ENCODE measurements at places on chromosomes 2 and 18.

DNA sequence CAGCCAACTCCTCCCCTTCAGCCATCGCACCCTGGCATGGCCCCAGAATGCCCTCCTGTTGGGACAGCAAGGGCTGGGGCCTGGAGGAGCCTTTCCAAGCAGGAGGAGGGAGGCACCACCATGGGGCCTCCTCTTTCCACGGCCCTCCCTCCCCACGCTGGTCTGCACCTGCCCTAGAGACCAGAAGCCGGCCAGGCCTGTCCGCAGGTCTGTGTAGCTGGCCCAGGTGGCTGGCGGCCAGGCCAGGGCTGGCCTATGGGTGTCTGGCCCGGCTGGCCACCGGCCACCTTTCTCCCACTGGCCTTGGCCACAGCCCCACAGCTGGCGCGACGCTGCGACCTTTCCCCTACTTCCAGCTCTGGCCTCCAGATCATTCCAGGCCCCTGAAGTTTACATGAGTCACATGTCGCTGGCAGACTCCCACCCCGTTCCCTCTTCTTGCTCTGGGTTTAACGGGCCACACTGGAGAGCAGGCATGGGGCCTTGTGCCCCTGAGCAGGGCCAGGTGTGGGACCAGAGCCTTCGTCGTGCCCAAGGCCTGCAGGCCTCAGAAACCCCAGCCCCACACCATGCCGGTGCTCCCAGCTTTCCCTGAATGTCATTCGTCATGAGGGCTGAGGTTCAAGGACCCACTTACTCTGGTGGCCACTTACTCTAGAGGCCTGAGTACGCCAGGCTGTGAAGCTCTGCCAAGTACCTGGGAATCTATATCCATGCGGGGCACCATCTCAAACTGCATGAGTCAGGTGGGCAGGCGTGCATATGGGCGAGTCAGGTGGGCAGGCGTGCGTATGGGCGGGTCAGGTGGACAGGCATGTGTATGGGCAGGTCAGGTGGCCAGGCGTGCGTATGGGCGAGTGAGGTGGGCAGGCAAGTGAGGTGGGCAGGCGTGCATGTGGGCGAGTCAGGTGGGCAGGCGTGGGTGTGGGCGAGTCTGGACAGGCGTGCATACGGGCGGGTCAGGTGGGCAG, 33.3 kb upstream of the KLF11 start:
- no peak for DNase-seq

DNA sequence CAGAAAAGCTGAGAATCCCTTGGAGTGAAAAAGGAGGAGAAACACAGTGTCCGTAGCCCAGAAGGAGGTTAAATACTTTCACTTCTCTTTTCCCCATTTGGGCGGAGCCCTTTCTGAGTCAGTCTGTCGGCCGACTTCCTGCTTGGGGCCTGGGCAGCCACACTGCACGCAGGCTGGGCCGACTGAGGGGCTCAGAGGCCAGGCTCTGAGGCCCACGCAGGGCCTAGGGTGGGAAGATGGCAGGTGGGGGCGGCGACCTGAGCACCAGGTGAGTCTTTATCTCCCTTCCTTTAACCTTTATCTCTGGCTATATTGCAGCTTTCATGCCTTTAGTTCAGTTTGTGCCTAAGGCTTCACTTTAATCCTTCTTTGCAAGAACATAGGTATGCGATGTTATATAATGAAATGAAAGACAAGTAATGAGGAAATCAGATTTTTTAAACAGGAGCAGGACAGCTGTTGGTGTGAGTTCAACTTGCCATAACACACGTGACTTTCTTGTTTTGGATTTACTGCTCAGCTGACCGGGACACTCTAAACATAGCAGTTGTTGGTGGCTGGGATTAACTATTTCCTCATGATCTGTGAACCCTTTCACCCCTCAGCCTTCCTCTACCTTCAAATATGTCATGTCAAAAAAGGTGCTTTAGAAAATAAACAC, at the start of gene SP100:
SP100 (plus strand) TSS at position 141 of the 661 bp plus-strand sequence; CDS start at position 237, 96 bp downstream.
- DNase-seq: no peak

- DNase-seq: no peak
Measured at GRCh38 chr2:150486539-150487484, 655 bp downstream of the RND3 start.

GRCh38 chr2:181354626-181355025, 102.6 kb upstream of the ITGA4 start:
- peak; percentile 37 for DNase-seq

DNA sequence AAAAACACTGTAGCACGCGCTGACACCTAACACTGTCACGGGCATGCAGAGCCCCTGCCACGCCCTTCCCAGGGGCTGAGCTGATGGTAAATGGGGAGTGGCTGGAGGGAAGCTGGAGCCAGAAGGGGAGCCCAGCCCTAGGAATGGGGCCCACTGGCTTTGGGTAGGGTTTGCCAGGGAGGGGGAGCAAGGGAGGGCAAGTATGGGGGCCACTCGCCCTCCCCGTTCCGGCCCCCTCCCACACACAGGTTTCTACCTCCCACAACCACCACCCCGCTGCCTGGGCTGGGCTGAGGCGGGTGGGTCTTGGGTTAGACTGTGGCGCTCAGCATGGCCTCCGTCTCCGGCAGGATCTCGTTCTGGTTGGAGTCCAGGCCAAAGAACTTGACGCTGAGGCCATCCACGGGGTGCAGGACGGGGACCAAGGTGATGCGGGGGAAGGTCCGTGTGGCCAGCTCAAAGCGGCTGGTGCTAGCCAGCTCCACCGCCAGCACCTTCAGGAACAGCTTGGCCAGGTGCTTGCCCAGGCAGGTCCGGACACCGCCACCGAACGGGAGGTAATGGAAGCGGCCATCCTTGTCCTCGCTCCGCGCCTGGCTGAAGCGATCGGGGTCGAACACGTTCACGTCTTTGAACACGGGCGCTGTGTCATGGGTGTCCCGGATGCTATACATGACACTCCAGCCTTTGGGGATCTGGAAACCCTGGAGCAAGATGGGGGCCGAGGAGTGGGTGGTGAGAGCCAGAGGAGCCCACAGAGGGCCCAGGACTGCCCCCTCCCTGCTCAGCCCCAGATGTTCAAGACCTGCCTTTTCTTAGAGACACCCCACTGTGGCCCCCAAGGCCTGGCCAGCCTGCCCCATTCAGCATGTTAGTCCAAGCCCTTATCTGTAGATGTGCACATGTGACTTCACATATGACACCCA, 15.5 kb downstream of the CYP26B1 start:
- DNase-seq: no peak

DNA sequence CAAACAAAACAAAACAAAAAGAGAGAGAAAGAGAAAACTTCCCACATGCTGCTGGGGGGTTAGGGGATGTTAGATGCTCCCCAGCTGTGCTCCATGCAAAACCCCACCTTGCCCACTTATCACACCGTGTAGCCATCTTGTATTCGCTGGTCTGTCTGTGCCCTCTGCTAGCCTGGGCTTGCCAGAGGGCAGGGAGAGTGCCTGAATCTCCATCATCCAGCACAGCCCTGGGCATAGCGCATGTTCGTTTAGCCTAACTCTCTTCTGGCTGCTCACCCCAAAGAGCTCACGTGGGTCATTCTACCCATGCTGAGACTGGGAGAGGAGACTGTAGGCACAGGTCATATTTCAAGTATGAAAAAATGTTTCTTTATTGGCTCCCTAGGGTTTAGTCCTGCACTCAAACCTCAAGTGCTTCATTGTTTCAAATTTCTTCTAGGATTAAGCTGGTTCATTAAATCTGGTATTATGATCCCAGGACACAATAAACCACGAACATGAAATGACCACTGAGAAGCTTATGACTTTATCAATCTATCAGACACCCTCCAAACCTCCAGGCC, 100.5 kb downstream of the KCNF1 start:
- DNase-seq: no peak

DNA sequence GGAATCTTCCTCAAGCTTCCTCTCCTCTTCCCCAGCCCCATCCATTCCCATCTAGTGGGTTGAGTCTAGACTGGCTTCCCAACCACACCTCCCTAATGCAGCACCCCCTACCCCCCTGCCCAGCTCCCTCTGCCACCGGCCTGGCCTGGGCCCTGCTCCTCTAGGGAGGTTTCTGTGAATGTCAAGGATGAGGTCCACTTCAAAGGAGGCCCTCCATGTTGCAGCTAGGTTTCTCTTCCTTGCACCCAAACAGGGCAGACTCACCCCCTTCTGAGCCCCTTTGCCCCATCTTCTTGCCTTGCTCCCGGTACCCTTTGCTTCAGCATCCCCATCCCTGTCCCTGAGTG, 18.3 kb downstream of the EMX1 start:
- DNase-seq: no peak

- DNase-seq: no peak
Measured at GRCh38 chr2:9996321-9996720, 44.8 kb downstream of the GRHL1 start.

GRCh38 chr2:236177604-236177966, 9.4 kb upstream of the GBX2 start:
- no peak for DNase-seq

- peak; percentile 52 for DNase-seq
Measured at GRCh38 chr2:46812361-46813019, 103.1 kb downstream of the MCFD2 start.

GRCh38 chr2:189536830-189537229, 43.8 kb downstream of the SLC40A1 start:
- no peak for DNase-seq

GRCh38 chr18:43570593-43570992, 293.3 kb upstream of the SYT4 start:
- DNase-seq: no peak

GRCh38 chr2:109143214-109144187, 14.5 kb downstream of the SH3RF3 start:
- no peak for DNase-seq

DNA sequence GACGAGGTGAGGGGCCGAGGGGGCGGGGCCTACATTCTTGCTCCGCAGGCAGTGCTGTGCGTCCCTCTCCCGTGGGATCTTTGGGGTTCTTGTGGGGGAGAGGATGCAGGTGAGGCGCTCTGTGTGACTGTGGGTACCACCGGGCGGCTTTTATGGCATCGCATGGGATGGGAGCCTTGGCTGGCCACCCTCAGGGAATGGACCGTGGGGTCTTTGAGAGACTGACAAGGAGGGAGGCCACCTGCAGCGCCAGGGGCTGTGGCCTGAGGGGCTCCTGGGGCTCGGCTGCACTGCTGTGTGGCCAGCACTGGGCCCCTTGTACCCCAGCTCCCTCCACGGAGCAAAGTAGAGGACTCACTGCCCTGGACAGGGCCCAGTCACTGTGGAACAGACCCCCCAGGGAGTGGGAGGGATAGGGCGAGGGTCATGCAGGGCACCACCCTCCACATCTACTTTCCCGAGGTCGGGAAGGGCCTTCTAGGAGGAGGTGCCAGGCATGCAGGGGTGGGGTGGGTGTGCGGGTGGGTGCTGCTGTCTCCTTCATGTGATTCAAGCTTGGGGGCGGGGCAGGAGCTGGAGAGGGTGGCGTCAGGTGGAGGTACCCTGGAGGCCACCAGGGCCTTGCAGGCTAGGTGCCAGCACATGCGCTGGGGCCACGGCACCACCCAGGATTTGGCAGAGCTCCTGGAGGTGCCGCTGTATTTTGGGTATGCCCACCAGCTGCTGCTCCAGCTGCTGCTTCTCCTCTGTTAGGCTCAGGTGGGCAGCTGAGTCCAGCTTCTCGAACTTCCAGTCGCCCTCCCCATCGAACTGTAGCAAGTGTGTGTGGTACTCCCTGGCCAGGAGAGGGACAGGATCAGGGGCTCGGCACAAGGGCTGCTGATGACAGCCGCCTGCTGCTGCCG, 1072.4 kb downstream of the RPIA start:
- DNase-seq: no peak

DNA sequence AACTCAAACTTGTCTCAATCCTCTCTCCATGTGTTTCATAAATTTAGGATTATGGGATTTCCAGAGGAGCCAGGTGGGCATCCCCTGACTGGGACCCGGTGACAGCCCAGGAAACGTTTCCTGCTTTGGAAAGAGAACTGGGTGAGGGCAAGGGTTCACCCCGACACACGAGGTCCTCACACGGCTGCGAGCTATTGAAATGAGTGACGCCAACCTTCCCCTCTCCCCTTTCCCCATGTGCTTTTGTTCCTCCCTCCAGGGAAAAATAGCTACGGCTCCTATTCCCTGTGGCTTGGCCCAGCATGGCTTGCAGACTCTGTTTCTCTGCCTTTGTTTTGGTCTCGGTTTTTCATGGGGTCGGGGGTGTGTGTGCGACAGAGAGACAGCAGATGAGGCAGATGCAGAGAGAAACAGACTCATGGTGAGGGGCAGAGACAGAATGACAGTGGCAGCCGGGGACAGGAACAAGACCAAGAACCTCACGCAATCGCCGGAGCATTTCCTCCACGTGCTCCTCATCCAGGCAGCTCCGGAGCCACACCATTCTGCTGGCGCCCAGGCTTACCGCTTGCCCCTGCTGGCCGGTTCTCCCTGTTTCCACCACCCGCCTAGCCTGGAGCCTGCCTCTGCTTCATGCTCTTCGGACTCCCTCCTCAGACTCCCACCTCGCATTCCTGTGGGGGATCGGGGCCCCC, 238.5 kb downstream of the DYSF start:
- no peak for DNase-seq

DNA sequence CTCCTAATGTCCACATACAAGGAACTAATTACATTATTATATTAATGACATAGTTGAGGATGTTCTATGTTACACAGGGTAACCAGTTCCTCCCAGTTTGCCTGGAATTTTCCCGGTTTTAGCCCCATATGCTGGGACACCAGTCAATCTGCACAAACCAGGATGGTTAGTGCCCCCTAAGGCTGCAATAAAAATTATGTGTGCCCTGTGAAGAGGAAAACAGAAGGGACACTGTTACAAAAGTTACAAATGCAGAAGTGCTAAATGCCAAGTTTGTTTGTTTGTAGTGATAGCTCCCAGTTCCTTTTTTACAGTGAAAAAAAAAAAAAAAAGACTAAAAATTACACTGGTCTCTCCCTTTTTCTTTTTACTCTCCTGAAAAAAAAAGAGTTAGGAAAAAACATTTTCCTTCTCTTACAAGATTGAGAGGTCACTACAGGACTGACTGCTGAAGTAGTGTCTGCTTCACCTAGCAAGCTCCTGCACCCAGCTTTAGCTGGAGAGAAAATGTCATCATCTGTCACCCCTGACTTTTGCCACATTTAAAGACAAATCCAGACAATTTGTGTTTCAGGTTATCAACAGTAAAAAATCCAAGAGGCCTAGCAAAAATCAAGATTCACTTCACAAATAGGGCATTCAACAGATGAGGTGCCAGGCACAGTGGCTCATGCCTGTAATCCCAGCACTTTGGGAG, 3.2 kb downstream of the ANKRD44 start:
- no peak for DNase-seq

DNA sequence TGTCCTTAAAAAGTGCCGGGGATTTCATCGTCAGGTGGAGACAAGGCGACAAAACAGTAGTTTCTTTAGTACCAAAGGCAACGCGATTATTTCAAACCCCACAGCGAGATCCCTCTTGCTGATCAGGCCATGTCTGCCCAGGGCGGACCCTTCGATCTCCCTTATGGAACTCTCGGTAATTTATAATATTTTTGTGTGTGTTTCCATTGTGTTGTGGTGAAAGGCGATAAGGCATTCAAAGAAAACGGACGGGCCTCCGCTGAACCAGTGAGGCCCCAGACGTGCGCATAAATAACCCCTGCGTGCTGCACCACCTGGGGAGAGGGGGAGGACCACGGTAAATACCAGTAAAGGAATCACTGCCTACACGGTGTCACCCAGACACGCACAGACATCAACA, 1.4 kb upstream of the GAD1 start:
- no peak for DNase-seq

All from amniotic stem cell (primary cell).